ENCODE measurements at places on chromosomes 2 and 18.

- DNase-seq = no peak
Observed at GRCh38 chr2:209121691-209122090, 302.2 kb upstream of the MAP2 start.

DNA sequence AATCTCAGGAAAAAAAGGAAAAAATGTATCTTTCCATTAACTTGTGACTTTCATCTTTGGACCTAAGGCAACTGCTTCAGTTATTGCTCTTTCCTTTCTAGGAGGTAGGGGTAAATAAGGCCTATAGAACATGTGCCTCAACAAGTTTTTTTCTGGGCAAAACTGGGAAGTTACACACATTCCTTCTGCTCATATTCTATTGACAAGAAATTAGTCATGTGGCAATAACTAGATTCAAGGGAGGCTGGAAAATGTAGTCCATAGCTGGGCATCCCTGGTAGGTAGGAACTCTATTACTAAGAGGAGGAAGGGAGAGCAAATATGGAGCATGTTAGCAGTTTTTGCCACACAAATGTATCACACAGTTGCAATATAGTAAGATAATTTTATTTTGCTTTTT, 37.7 kb upstream of the NEMP2 start:
- DNase-seq = no peak

GRCh38 chr18:36354989-36355388, 57.5 kb downstream of the FHOD3 start:
- no peak for DNase-seq

- DNase-seq = no peak
Observed at GRCh38 chr2:20355131-20355530, 4.5 kb upstream of the PUM2 start.

DNA sequence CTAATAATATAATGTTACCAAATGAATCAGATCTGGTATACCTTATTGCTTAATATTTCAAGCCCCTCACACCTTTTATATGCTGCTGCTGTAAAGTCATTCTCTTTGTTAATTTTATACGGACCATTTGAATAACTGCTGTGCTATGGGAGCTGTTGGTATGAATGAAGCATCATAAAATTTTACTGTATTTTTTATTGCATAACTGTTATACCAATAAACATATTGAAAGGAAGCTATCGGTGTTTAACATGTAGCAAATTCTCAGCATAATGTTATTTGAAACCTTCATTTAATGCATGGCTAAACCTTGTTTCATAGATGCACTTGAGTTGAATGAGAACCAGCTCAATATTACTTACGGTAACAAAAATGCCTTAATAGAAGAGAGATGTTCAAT, 1040.3 kb downstream of the SOCS6 start:
- no peak for DNase-seq

DNA sequence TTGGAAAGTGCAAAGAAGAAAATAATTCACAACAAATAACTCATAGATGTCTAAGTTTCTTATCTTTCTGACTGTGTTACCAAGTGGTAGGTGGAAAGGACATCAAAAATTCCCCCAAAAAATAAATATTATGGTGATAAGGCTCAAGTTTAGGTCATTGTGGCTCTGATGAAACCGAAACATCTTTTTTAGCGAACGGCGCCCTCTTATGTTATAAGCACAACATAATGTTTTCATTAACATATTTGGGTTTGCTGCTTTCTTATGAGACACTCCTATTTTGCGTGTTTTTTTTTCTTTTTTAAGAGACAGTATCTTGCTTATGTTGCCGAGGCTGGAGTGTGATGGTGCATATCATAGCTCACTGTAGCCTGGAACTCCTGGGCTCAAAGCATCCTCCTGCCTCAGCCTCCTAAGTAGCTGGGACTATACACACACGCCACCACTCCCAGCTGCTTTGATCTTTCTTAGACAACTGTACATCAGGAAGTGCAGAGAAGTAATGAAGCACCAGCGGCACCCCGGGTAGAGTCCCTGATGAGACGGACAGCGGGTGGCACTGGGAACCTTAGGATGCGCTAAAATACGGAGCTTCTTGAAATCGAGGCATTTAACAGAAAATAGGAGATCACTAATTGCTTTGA, 38.5 kb upstream of the SLC35G4 start:
- no peak for DNase-seq

All from HuH-7.5 (cell line).